ENCODE measurements at places on chromosomes 7 and 10.
A peak's percentile ranks its signal among the peaks of the same experiment; 100 is the strongest.

DNA sequence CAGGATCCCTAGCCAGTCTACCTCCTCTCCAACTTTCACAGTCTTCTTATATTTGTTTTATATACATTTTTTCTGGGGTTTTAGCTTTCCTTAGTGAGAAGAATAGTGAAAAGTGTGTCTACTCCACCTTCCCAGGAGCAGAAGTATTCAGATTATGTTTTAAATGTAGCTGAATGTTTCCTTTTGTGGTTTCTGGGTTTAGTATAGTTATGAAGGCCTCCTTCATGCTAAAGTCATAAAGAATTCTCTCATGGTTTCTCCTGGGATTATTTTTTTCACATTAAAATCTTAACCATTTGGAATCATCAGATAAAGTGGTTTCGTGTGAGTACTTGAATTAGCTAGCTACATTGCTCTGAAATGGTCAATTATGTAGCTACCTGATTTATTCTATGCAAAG, 50.9 kb downstream of the ANKMY2 start:
- DNase-seq: peak; percentile 65

- no peak for DNase-seq
Observed at GRCh38 chr10:116985611-116986010, 19.4 kb downstream of the SHTN1 start.

- peak; percentile 99 for DNase-seq
Observed at GRCh38 chr7:5694912-5695726, 86.3 kb downstream of the RNF216 start.

- no peak for DNase-seq
Observed at GRCh38 chr7:151658778-151659177, 139.1 kb upstream of the RHEB start.

GRCh38 chr10:126684171-126684745, 13.8 kb upstream of the C10orf90 start:
- DNase-seq: no peak

- DNase-seq: no peak
Observed at GRCh38 chr10:84801916-84802315, 473.5 kb downstream of the CCSER2 start.

GRCh38 chr7:66869660-66870450, 51.2 kb upstream of the TMEM248 start:
- DNase-seq: no peak

GRCh38 chr10:102781921-102782557, 38.3 kb downstream of the WBP1L start:
- peak; percentile 59 for DNase-seq

GRCh38 chr7:31958226-31958625, 112.0 kb downstream of the PDE1C start:
- no peak for DNase-seq

- DNase-seq: no peak
Observed at GRCh38 chr10:17736223-17736622, 15.8 kb upstream of the TMEM236 start.

DNA sequence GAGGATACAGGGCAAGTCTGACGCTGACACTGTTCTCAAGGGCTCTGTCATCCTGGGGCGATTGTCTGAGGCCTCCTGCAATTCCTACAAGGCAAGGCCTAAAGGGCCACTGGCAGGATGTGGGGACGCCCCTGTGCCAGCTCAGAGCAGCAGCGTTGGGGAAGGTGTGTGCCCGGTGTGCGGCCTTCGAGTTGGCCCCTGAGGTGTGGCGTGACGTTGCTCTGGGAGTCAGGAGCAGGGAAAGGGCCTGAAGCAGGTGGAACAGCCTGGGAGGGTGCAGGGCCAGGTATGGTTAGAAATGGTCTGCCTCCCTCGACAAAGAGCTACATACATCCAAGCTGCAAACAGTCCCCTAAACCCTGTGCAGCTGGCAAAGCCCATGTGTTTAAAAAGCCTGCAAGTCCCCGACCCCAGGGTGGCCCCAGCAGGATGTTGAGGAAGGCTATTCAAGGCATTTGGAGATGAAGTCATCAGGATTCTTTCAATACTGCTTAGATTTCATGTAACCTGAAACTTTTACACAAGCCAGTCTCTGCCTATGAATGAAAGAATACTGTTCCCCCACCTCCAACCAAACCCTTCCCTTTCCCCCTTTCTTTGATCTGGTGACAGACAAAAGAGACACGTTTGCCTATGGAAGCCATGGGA, 142.5 kb upstream of the TNS3 start:
- DNase-seq: peak; percentile 83

- DNase-seq: no peak
Observed at GRCh38 chr7:16951483-16952080, 69.8 kb upstream of the AGR3 start.

DNA sequence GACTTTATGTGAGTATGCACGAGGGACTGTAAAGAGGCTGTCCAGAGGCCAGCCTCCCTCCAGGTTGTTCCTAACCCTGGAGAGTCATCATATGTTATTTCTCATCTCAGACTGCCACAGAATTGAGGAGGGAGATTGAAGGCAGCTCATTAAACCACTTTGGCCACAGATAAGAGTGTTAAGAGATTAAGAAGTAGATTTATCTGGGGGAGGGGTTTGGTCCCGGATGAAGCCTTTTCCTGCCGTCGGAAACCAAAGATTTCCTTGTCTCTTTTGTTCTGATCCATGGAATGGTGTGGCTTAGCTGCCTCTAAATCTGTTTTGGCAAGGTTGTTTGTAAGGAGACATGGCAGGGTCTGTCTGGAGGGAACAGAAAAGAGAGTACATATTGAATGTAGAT, 338.8 kb downstream of the AUTS2 start:
- no peak for DNase-seq

- DNase-seq: no peak
Observed at GRCh38 chr7:105257338-105257737, 131.4 kb downstream of the SRPK2 start.

DNA sequence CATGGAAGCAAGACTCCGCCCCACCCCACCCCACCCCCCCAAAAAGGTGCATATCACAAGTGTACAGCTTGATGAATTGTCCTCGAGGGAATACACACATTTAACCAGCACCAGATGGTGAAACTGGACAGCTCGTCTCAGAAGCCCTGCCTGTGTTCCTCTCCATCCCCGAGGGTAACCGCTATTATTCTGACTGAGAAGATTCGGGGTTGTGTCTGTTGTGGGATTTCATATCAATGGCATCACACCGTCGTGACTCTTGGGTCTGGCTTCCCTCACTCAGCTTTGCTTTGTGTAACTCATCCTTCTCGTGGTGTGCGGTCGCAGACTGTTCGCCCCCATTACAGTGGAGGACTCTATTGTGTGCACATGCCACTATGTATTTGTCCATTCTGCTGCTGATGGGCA, 18.9 kb downstream of the PODXL start:
- DNase-seq: peak; percentile 32

DNA sequence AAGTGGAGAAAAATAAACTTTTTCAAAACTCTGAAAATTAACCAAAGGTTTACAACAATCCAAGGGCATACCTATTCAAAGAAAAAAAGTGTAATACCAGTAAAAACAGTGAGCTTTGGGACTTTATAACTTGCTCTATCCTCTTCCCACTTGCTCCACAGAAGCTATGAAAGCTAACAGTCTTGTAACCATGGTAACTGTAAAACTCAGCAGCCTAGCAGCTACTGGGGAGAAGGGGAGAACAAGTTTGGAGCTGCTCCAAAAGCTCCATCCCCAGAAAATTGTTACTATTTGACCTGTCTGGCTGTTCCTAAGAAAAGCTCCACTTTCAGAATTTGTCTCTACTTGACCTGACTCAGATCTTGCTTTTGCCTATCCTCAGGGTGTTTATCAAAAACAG, 191.5 kb downstream of the OTUD1 start:
- DNase-seq: no peak

DNA sequence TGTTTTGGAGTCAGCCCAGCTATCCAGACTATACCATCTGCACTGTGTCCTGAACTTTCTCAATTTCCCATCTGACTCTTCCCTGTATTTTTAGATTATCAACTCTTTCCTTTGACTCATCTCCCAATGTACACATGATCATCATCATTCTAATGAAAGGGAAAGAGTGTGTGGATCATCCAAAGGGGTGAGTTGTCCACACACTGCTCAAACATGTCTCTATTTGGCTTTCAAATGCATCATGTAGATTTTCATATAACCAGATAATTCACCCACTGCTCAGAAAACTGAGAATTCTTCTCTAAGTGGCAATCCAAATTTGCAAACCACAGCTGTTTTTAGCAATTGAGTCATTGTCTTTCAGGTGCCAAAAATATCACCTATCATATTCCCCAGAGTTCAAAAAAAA, 190.2 kb upstream of the HPS1 start:
- no peak for DNase-seq

DNA sequence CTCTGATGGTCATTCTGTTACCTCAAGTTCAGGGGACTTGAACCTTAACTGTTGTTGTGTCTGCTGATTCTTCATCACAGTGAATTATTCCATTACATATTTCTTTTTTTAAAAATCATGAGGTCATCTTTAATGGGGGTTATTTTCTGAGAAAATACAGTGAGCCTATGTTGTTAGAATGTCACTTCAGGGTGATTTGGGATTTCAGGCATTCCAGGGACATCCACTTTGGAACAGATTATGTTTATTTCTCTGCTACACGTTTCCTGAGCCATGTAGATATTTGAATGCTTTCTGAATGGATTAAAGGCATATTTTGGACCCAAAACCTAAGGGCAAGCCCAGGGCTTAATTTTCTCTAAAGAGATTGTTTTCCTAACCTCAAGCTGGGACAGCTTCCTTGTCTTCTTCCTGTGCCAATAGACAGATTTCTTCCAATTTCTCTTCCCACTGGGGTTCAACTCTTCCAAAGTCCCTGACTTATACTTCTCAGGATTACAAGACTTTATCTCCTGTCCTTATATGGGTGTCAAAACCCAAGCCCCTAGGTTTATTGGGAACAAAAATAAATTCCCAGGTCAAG, 271.7 kb downstream of the ARHGAP12 start:
- peak; percentile 87 for DNase-seq

DNA sequence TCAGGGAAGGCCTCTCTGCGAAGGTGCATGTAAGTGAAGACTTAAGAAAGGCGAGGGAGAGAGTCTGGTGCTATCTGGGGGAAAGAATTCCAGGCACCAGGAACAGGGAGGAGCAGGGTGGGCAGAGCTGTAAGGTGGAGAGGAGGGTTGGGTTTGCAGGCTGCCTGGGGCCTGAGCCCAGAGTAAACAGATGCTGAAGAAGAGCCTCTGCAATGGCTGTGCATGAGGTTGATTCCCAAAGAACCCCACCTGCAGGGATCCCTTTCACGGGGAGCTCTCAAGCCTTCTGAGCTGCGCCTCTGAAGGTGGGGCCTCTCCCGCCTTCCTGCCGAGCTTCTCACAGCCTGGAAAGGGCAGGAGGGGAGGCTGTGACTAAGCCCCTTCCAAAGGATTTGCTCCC, 115.1 kb downstream of the RNF216 start:
- no peak for DNase-seq

DNA sequence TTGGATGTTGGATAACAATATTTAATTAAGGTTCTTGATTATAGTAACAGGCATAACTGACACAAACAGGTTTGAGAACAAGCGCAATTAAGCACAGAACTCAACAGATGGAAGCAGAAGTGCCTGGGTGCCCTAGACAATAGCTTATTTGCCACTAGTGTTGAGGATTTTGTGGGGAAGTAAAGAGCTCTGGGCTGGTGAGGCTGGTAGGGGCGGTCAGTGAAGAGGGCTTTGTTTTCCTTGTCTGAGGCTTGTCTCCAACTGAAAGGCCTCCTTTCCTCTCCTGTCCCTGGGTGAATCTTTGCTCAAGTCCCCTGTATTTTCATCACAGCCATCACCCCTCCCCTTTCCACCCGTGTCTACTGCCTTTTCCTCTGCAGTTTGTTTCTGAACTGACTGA, 104.6 kb downstream of the KAT6B start:
- no peak for DNase-seq

DNA sequence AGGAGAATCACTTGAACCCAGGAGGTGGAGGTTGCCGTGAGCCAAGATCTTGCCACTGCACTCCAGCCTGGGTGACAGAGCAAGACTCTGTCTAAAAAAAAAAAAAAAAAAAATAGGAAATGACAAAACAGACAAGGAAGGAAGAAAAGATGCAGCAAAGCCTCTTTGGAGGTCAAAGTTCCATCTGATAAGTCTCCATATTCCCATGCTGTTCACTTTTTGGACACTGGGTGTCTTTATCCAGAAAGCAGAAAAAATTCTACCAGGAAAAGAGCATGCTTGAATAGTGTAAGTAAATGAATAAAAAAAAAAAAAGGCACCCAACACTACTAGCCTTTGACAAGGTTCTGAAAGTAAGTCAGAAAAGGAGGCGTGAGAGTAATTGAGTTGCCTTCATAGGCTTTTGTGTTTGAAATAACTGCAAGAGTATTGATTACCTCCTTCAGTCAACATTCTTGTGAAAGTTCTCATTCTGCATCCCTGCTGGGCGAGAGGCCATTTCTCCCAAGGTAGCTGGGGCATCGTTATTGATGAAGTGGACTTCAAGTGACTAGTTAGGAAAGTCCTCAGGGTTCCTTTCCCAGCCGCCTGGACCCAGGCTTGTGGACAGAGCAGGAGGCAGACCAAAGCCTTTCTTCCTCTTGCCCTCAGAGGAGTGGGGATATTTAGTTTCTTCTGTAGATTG, 133.3 kb upstream of the KIF5B start:
- DNase-seq: peak; percentile 29

DNA sequence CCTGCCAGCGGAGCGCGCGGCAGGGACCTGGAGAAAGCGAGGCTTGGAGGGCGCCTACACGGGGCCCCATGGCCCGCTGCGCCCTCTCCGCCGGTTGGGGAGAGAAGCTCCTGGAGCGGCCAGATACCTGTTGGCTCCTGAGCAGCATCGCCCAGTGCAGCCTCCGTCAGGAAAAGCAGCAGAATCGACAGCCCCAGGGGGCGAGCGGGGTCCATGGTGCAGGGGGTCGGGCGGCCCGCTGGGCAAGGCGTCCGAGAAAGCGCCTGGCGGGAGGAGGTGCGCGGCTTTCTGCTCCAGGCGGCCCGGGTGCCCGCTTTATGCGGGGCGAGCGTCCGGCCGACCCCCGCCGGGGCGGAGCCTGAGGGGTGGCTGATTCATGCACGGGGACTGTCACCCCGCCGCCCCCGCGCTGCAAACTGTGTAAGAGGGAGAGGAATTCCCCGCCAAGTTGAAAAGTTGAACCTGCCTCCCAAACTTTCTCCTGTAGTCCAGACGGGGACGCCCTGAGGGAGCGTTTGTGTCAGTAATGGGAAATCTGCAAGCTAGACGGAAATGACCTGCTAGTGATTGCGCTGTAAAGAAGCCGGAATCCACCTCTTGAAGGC, at the start of gene TFPI2:
TSS of gene TFPI2 (minus strand) at position 290 of the 605 bp plus-strand sequence. CDS start at position 215, 75 bp downstream.
- DNase-seq: peak; percentile 58

GRCh38 chr7:132092106-132092505, 484.2 kb downstream of the PLXNA4 start:
- no peak for DNase-seq

Data from fibroblast of skin of back (primary cell).